Activated CD8-positive, alpha-beta memory T cell treated with anti-CD3 and anti-CD28 coated beads, Interleukin-2, amount 50 U/mL, for 48 hours (primary cell): ENCODE measurements at places on chromosomes 16 and 17.

- DNase-seq, result peak; percentile 66
Observed at GRCh38 chr17:8122422-8122923, 1.4 kb downstream of the HES7 start.

DNA sequence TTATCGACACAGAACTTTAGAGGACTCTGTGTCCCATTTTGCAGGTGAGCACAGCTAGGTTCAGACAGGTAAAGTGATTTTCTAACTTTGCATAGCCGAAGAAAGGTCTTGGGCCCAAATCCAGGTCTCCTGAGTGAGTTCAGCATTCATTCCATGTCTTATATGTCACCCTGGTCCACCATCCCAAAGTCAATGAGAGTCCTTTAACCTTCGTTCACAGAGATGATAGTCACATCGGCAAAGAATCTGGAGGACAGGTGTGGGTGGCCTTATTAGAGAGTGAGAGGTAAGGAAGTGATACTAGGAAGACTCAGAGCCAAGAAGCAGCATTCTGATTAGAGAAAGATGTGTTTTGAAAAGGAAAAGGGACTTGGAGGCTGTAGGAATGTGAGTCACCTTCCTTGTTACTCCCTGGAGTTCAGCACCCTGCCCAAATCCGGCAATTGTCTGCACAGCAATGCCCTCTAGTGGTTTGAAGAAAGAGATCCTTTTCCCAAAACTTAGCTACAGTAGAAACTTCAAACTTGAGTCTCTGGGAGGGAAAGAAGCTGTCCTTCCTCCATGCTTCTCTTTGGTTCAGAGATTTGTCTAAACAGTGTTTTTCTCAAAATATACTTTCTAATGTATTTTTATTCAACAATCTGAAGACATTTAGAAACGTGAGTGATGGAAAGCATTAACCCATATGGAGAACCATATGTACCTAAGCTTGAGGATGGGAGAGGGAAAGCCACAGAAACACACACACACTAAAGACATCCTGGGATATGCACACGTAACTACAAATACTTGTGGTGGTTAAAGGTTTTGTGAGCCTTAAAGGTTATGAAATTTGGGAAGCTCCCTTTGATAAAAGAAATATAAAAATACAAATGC is 96.4 kb upstream of the SHISA6 start:
- no peak for DNase-seq

DNA sequence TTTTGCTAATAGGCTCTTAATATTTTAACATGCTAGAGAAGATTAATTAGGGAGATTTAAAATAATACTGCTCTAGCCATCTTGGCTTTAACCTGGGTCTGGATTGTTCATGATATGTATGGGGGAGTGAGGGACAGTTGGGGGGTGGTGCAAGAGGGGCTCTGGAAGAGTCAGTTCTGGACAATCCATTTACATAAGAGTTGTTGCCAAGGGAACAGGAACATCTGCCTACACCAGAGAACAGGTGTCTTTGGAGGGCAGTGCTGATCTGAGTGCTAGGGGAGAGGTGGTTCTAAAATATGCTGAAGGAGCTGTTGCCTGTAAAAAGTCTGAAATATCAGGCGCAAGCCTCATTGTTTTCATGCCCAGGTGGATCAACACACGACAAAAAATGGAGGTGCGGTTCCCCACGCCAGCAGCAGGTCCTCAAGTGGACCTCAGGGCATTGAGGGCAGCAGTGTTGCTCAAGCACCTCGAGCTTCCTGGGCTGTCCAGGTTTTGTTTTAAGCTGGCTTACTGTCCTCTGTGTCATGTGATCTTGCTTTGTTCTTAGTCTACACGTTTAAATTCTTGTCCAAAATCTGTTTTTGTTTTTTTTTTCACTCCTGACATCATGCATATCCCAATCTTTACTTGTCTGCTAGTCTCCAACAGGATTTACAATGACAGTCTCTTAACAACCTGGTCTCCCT is 25.4 kb upstream of the WSB1 start:
- no peak for DNase-seq

GRCh38 chr16:87955302-87956097 is 4.3 kb downstream of the BANP start:
- no peak for DNase-seq

GRCh38 chr16:3289998-3290673 is 6.8 kb downstream of the ZNF263 start:
- no peak for DNase-seq

DNA sequence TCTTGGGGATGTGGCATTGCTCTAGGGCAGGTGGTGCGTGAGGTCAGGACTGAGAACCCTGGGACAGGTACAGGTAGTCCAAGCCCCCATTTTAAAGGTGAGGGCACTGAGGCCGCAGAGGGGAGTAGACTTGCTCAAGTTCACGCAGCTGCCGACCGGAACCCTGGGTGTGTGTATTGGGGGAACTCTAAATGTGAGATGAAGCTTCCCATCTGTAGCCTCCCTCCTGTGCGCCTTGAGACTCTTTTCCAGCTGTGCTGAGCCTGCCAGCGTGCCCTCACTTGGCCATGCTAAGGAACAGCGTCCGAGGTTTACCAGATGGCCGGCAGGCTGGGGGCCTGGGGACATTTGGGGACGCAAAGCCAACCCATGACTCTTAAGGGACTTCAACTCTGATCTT is 79.0 kb upstream of the CDC42EP4 start:
- DNase-seq, result no peak

- no peak for DNase-seq
Observed at GRCh38 chr16:50521246-50521900, 26.8 kb upstream of the NKD1 start.

- no peak for DNase-seq
Observed at GRCh38 chr17:2084766-2085647, 30.1 kb downstream of the HIC1 start.

GRCh38 chr17:34926661-34927060 is 34.6 kb downstream of the CCT6B start:
- no peak for DNase-seq

DNA sequence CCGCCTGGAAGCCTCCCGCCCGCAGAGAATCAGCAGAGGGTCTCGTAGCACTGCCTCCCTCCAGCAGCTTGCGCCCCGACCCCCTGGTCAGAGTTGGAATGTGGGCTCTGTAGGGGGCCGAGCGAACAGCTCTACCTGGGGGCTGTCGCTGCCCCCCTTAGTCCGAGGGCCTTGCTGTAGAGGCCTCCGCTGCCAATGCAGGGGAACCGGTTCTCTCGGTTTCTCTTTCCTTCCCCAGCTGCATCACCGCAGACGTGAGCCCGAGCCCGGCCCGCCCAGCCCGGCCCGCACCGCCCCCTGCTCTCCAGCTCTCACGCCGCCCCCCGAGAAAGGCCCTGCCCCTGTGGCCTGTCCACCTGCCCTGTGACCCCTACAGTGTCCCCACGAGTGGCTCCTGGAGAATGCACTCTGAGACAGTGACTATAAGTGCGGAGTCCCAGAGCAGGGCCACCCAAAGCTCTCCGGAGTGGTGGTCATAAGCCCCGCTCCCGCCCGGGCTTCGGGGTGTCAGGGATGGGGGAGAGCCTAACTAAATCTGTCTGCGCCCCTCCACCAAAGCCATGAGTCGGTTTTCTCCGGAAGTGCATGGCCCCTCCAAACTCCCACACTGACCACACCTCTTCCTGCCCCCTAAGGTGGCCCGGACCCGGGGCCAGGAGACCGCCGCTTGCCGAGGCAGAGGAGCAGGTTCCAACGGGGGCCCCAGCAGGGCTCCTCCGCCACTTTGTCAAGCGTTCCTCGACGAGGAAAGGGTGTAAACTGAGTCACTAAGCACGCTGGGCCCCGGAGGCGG is 1.7 kb downstream of the ARHGAP27 start:
- peak; percentile 74 for DNase-seq

GRCh38 chr17:42251115-42251514 is 25.1 kb downstream of the STAT5B start:
- no peak for DNase-seq
